ENCODE measurements at places on chromosomes 6 and 20.

DNA sequence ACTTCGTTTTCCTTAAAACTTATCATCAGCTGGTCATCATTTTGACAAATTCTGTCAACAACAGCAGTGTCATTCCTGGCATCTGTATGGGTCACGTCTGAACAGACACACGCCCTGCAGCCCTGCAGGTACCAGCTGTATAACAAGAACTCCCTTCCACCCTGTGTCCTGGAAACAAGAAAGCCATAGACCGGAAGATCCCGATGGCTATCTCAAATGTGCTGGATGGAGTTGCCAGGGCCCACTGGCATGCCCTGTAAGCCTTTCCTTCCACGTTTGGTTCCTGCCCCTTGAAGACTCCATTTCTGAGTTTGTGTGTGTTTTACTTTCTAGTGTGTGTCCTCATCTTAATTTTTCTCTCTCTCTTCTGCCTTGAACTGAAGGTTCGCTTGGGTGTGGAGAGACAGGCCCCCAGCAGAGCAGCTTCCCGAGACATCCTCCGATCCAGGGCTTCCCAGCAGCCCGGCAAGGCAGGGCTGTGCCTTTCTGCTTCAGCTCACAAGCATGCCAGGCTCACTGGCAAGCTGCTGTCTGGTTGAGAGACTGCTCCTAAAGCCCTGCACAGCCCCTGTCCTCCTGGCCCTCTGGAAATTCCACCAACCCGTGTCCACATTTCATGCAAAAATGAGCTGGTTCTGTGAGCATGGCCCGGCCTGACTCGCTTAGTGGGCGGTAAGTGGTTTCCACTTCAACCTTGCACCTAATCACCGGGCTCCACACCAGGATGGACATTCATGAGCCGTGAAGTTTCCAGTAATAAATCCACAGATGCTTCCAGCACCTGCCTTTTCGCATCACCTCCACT lies 8.7 kb downstream of the GFRA4 start:
- no peak for DNase-seq

DNA sequence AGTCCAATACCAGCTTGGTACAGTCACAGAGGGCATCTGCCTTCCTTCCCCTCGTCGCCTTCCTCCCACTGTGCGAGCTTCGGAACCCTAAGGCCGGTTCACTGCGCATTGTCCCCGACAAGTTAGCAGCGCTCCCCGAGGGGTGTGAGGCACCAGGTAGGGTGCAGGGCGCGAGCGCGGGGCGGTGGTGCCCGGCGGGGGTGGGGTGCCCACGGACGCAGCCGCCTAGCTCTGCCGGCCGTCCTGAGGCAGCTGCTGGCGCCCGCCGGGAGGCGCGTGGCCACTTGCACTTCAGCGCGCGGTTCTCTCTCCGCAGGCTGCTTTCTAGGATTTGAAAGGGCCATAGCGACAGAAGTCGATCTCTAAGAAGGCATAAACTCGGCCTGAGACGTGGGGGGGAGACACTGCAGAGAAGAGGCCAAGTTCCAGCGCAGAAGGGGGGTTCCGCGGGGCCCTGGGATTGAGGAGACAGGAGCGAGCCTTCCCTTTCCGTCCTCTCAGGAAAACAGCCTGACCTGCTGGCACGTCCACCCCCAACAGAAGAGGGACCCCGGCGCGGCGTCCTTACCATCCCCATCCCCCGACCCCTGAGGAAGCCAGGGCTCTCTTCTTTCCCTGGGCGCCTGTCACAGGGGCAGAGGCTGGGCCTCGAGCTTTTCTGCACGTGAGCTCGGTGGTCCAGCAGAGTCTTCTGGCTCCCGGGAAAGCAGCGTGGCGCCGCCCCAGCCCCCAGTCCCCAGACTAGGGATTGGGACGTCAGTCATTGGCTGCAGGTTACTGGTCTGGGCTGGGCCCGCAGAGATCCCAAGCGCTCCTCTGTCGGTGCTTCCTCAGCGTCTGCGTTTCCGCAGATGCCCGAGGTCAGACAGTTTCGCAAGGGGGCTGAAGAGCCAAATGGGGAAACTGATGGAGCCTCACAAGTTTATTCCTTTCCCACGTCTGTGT lies 15.6 kb upstream of the PRDM13 start:
- DNase-seq = no peak

GRCh38 chr20:25676164-25676809 lies 20.4 kb downstream of the ZNF337 start:
- no peak for DNase-seq

DNA sequence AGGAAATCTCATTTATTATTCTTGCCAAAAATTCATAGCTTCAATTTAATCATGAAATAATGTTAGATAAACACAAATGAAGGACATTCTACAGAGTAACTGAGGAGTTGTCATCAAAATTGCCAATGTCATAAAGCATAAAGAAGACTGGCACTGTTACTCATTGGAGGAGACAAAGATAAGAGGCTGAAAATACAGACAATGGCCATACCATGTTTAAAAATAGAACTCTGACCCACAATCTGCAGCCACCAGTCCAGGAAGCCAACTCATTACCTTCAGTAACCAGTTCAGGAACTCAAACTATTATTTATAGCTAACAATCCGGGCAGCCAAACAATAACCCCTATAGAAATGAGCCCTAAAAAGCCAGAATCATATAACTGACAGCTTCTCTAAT lies 795.6 kb downstream of the TENT5A start:
- DNase-seq = no peak

DNA sequence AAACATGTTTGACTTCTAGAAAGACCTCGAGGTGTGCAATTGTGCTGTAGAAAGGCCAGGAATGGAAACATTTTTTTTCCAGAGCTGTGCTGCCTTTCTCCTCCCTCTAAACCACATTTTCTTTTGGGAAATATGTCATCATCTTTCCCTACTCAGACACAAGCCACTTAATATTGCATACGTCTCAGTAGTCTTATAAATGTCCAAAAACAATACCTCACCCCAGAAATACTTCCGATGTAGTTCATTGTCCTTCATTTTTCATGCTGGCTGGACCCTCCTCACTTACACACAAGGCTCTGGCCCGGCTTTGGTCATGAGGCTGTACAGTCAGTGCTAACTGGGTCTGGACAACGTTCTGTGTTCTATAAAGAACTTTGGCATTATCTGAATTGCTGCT lies 126.4 kb downstream of the SCML4 start:
- DNase-seq = no peak

DNA sequence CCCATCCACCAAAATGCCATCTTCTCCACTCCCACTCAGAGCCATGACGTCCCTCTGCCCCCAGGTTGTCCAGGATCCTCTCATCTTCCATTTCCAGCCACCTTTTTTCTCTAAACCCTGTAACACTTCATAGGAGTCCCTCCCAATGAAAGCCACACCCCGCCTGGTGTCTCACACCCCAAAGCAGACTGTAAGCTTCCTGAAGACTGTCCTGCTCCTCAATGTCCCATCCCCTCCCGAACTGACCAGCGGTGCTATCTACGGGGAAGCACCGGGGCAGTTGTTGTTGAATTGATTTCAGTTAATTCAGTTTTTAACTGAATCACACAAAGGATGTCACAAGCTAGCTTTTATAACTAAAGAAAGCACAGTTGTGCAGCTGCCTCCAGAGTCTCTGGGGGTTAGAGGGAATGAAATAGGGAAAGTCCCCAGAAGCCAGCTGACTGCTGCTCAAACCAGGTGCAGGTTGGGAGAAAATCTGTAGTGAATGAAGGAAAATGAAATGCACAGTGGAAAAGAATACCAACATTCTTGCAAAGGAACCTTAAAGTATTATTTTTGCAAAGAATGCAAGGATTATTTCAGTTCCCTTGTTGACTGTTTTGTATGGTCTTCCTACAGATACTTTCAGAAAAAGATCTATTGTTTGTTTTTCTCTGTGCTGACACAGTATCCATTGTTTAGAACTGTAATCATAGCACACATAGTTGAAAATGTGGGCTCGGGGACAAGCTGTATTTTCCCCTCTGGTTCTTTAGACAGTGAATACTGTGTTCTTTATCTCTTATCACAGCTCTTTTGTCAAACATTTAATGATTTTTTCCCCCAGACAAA lies 222.6 kb upstream of the QKI start:
- no peak for DNase-seq

DNA sequence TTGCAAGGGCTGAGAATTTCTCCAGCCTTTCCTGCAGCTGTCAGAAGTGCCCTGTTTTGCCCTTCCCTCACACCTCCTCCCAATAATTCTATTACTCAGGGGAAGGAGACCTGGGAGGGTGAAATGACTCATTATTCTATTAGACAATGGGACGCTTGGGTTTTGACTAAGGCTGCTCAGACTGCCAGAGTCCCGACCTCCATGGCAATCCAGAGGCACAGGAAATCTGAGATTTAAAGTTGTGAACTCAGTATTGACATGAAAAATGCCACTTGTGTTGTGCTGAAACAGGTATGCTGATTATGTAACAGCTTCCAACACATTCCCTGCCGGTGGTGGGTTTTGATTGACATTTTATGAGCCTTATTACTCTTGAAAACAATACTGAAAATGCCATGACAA lies 625.9 kb upstream of the FLRT3 start:
- no peak for DNase-seq

GRCh38 chr6:56638760-56639159 lies 3.9 kb downstream of the DST start:
- DNase-seq = no peak

- no peak for DNase-seq
Observed at GRCh38 chr6:14209000-14209399, 91.4 kb downstream of the CD83 start.

DNA sequence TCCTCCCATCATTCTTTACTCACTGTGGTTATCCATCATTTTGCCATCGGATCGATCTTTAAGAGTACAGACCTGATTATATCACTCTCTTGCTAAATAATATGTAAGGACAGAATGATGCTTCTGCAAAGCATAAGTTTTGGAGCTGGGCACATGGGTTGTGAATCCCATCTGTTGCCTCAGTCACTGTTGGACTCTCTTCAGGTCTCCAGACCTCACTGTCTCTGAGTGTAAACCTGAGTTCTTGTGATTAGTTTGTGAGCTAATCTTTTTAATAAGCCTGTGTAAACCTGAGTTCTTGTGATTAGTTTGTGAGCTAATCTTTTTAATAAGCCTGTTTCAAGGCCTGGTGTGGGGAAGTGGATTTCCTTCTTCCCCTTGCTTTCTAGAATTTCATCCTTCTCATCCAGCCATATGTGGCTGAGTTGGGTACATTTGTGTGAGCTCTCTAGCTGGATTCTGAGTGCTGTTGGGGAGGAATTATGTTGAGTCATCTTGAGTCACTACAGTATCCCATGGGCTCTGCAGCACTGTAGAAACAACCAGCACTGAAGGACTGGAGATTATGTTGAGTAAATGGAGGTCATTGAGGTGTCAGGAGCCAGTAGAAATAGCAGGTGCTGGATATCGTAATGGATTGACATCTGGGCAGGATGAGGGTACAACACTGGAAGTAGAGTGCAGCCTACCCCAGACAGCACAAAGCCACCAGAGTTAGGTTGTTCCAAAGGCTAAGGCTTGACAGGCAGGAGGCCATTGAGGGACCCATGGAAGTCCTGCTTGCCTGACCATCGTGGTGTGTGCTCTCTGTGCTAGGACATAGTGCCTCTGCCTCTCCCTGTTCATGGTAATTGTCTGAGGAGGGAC lies 52.4 kb downstream of the SCAND1 start:
- DNase-seq = no peak
